Mucosa of gallbladder (tissue), 1 donor: ENCODE measurements at places on chromosomes 2 and 18. TPM values are rescaled to one million over a fixed set of nuclear protein-coding genes. Genes with fewer than 3 reads are reported as not detected.

GRCh38 chr2:204258890-204259289 is 286.4 kb upstream of the PARD3B start:
- DNase-seq, result no peak

The MTERF4 gene
- total RNA-seq, result 32.7 TPM

The ASXL3 gene
- 12.2 TPM for total RNA-seq

DNA sequence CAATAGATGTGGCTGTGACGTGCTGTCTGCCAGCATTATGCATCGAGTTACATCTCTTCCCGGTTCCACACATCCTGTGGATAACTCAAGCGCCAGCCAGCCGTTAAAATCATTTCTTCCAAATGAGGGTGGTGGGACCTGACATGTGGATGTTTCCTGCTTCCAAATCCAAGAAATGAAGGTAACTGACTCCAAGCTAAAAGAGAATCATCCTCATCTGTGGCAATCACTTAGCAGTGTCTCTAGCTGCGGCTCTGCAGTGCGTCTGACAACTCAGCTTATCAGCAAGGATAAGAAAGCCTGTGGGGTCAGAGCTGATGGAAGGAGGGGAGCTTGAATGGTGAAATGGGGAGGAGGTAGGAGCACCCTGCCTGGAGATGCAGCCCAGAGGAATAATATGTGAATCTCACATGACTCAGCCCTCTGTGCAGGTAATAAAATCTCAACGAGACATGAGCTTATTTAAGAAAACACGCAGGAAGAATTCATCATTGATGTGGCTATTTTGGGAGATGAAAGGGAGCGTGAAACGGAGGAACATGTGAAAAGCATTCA is 382.2 kb upstream of the TRIB2 start:
- DNase-seq, result no peak

- DNase-seq, result no peak
Observed at GRCh38 chr2:38836791-38837190, 38.9 kb downstream of the DHX57 start.

- no peak for DNase-seq
Observed at GRCh38 chr18:7068871-7069590, 48.6 kb downstream of the LAMA1 start.

DNA sequence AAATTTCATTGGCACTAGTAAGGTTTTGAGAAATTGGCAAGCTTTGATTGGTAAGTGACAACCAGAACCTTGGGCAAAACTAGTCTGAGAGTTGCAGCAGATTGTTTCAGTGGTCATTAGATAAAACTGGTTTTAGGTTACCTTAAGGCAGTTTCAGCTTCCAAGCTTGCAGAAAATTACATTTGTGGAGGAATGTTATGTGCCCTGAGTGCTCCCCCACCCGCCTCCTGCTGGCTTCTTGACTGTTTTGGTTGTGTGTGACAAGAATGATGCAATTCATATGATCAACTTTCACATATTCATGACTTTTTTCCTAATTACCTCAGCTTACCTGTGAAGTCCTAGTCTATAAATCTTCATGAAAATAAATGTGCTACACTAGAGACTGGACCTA is 599.5 kb upstream of the ZNF804A start:
- no peak for DNase-seq

- peak; percentile 30 for DNase-seq
Observed at GRCh38 chr2:47043142-47043890, 111.8 kb downstream of the STPG4 start.

The DSG1 gene
- 0.89 TPM for total RNA-seq

DNA sequence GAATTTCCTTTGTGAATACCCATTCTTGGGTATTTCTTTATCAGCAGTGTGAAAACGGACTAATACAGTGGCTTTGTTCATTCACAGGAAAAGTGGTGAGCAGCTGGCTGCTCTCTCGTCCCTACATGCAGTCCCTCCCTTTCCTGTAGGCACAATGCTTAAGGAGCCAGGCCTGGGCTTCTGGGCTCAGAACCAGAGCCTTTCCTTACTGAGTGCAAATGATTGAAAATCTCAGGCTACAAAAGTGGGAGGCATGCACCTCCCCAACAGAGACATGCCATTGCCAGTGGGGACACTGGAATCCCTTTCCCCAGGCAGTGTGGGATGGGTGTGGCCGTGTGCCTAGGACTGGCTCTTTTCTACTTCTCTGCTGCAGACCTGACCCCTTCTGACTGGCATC is 61.3 kb downstream of the MCFD2 start:
- DNase-seq, result no peak

The SKOR2 gene
- not detected for total RNA-seq

The GKN2 gene
- total RNA-seq, result not detected

- no peak for DNase-seq
Observed at GRCh38 chr18:45274026-45274425, 341.2 kb upstream of the SLC14A2 start.

- DNase-seq, result no peak
Observed at GRCh38 chr2:86566158-86566820, 3.0 kb upstream of the CHMP3 start.

DNA sequence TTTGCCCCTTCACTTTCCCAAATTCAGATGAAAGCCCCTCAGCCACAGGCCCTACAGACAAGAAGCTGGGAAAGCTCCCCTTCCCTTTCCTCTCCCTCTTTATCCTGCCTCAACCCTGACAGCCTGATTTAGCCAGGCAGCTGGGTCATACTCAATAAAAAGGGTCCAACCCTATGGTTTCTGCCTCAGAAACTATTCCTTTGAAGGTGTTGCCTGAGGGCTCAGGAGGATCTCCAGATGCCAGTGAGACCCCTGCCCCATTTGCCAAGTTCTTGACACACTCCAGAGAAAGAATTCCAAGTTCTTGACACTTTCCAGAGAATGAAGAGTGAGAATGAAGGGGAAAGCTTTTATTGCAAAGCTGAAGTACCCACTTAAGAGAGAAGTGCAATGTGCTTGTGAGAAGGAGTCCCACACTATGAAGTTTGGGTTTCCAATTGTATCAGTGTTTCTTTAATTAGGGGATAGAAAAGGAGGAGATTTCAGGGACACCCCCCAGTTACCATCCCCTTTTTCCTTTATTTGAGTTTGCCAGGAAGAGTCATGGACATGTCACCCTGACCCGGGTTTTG is 576.2 kb downstream of the METTL4 start:
- DNase-seq, result no peak

The SP5 gene
- 1.8 TPM for total RNA-seq

DNA sequence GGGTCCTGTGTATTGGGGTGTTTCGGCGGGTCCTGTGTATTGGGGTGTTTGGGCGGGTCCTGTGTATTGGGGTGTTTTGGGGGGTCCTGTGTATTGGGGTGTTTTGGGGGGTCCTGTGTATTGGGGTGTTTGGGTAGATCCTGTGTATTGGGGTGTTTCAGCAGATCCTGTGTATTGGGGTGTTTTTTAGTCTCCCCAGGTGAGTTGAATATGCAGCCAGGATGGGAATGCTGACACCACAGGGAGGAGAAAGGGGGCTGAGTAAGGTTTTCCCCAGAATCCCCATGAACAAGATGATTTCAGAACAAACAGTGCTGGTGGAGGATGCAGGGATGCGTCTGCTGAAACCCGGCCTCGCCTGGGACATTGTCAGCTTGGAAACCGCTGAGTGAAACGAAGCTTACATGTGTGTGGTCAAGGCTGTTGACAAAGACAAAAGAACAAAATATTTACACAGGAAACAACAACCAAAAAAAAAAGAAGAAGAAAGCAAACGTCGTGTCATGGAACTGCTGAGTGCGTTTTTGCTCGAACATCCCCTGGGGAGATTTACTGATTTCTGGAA is 88.5 kb upstream of the ODC1 start:
- no peak for DNase-seq

DNA sequence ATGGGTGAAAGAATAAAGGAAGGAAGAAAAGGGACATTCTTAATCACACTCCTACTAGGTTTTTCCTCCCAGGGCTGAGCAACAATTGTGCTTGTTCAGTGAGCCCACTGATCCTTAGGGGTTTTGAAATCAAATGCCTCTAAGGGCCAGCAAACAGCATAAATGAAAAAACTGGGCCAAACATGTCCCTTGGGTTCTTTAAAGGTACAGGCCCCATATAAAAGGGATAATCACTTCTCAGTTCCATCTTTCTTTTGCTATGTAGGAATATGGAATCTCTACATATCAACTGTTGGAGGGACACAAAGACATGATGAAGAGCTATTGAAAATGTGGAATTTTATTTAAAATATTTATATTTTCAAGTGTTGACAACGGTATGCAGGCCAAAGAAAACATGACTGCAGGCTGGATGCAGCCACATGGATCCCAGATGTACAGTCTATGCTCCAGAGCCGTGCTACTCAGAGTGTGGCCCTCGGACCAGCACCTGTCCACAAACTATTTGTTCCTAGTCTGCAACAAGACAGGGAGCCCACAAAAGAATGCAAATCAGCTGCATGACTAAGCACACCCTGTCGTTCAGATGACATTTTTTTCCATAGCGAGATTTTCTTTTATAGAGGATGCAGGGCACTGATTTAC is 110.0 kb downstream of the CDH20 start:
- DNase-seq, result no peak

- DNase-seq, result peak; percentile 81
Observed at GRCh38 chr2:152200565-152201465, 25.3 kb upstream of the STAM2 start.

The ZNF396 gene
- 3.3 TPM for total RNA-seq

The ALPP gene
- not detected for total RNA-seq

- DNase-seq, result no peak
Observed at GRCh38 chr2:1253629-1254028, 159.6 kb upstream of the TPO start.
